ENCODE measurements at places on chromosomes 3 and 15.

- no peak for DNase-seq
Observed at GRCh38 chr3:129312671-129313414, 34.2 kb downstream of the HMCES start.

GRCh38 chr3:6179761-6180160 lies 681.2 kb upstream of the GRM7 start:
- no peak for DNase-seq

DNA sequence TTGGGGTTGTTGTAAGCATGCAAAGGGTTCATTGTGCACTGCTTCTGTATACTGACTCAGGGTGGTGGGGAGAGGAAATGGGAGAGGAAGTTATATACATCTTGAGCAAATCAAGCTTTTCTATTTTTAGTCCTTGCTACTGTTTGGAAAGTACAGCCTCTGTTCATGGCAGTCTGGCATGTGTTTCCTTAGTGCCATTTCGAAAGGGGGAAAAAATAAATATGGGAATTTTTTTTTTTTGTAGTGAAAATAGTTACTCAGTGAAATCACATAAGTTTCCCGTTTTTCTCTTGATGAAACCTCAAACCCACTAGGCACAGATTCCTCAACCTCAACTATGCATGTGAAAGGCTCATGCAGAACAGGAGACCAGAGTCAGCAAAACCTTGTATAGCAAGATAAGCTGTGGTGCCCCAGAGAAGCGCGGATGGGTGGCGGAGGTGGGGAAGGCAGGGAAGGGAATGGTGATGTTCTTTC lies 353.3 kb downstream of the LPP start:
- DNase-seq, result no peak

DNA sequence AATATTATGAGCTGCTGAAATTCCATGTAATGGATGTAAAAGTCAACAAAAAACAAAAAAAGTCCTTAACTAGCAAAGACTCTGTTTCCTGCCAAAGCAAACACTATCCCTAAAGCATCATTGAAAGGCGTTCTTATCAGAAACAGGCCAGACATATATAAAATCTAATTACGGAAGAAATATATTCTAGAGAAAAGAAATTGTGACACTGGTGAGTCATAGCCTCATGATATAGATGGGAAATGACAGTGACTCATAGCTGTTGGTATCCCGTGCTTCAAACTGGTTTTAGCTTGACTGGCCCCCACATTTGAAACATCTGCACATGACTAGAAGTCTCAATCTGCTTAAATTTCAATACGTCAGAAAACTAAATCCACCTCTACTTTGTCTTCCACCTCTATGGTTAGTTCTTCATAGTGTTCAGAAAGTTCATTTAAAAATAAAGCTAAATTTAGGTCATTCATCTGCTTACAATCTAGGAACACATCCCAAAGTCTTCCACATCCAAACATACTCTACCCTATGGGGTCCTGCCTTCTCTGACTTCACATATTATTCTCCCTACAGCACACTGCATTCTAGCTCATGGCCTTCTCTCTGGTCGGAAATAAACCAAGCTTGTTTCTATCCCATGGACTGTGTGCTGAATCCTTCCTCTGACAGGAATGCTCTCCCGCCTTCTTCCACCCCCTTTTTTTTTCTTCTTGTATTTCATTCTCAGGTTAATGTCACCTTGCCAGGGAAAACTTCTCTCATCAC lies 456.3 kb upstream of the ARRDC4 start:
- no peak for DNase-seq

- DNase-seq, result no peak
Observed at GRCh38 chr15:41483519-41483918, 10.2 kb upstream of the ITPKA start.

GRCh38 chr15:85142312-85142711 lies 160.7 kb downstream of the PDE8A start:
- no peak for DNase-seq
